ENCODE measurements at places on chromosomes 4 and X. TPM values are rescaled to one million over a fixed set of nuclear protein-coding genes. Genes with fewer than 3 reads are reported as not detected.

DNA sequence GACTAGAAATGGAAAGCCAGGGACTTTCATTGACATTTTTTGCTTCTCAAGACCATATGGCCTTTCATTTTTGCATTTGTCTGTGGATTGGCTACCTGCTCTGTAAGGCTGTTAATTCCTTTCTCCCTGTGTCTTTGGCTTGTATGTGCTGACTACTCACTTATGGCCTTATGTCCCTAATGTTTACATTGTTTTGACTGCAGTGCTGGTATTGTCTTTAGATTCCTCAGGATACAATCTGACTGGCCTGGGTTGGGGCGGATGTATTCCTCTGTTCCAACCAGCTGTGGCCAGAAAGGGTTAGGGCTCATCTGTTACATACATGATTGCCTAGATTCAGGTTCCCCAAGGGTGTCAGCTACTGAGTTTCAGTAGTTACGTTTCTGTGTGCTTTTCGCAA lies 108.1 kb downstream of the RAPGEF2 start:
- no peaks in the 10 kb centered on the region for H3K27me3 ChIP-seq
- no peak overlapping the region for H3K4me3 ChIP-seq
- H3K27ac ChIP-seq: no peak overlapping the region
- no peak for DNase-seq

DNA sequence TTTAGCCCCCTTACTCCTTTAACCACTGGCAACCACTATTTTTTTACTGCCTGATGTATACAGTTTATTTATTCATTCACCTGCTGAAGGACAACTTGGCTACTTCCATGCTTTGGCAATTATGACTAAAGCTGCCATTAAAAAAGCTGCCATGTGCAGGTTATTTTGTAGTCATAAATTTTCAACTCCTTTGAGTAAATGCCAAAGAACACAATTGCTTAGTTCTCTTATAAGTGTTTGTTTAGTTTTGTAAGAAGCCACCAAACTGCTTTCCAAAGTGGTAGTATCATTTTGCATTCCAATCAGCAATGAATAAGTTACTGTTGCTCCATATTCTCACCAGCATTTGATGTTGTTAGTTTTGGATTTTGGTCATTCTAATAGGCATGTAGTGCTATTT lies 1831.8 kb downstream of the PCDH7 start:
- no peaks in the 10 kb centered on the region for H3K4me1 ChIP-seq
- no peak overlapping the region for H3K4me3 ChIP-seq
- no peak for DNase-seq
- no peak overlapping the region for H3K27ac ChIP-seq

DNA sequence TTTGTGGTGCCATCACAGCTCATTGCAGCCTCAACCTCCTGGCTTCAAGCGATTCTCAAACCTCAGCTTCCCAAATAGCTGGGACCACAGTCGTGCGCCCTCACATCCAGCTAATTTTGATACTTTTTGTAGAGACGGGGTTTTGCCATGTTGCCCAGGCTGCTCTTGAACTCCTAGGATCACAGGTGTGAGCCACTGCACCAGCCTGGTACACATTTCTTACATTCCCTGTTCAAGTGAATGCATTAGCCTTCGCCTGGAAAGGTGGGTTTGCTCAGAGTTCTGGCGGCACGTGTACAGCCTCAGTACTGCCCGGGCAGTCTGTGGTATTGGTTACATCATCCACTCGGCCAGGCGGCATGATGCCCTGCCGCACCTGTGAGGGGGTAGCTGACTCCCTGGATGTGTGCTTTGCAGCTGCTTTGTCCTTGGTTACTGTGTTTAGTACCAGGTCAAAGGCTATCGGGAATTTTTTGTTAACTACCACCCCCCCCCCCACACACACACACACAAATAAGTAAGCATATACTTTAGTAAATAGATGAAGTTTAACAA lies 57.1 kb downstream of the TNIP2 start:
- no peaks in the 10 kb centered on the region for H3K27me3 ChIP-seq
- DNase-seq: no peak
- peaks cover 90% of the 10 kb centered on the region for H3K36me3 ChIP-seq
- H3K4me1 ChIP-seq: no peaks in the 10 kb centered on the region
- no peak overlapping the region for H3K27ac ChIP-seq

DNA sequence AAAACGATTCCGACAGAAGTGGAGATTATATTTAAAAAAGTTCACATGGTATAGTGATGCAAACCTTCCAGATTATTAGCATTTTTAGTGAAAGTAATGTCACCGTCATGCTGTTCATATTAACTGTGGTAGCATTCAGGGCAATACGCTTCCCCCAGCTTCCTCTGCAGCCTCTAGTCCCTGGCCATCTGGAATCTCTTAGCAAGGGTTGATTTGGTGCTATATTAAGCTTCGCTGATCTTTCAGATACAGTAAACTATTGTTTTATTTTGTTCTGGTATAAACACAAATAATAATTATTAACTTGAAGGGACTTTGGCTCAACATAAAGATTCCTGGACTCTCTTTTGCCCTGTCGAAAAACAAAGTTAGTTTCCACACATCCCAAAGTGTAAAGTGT lies 1080.5 kb upstream of the TENM3 start:
- H3K36me3 ChIP-seq: no peaks in the 10 kb centered on the region
- DNase-seq: no peak
- H3K4me1 ChIP-seq: no peaks in the 10 kb centered on the region
- no peak overlapping the region for H3K4me3 ChIP-seq

DNA sequence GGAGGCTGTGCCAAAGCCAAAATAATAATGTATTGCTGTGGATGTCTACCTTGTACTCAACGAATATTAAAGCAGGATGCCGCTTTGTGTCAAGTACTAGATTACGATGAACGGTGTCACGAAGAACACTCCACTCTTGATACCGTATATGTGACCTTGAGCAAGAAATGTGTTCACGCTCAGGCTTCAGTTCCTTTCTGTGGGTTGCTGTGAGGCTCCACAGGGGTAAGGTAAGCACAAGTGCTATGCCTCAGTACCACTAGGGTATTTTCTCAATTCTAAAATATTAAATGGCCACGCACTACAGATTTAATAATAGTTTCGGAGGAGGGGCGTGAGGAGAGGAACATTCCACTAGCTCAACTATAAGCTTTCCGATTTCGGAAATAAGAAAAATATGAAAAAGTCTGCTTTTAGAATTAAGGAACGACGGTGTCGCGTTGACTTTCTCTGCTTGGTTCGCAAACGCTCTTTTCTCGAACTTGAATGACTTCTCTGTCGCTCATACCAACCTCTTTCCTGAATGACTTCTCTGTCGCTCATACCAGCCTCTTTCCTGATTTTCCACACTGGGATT lies 607 bp upstream of the SCOC start:
- peak; percentile 32 for DNase-seq
- peak overlapping the region; percentile 94 for H3K4me3 ChIP-seq
- no peaks in the 10 kb centered on the region for H3K36me3 ChIP-seq
- H3K27me3 ChIP-seq: no peaks in the 10 kb centered on the region
- peak overlapping the region; percentile 83 for H3K27ac ChIP-seq
- H3K4me1 ChIP-seq: peaks cover 14% of the 10 kb centered on the region

DNA sequence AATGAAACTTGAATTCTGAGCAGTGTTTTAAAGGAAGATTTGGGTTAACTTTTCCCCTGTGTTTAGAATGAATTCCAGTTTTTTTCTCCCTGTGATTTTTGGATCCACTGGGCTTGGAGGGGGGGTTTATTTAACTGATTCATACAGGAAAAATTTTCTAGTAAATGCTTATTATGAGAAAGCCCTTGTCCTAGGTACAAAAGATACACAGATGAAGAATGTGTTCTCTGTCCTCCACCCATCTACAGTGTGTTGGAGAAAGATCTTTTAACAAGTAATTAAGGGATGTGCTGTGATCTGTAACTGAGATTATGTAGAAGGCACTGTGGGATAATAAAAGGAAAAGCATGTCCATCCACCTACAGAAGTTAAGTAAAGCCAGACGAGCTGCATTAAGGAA lies 103.9 kb downstream of the STIM2 start:
- H3K4me1 ChIP-seq: no peaks in the 10 kb centered on the region
- no peak for DNase-seq
- peaks cover 5% of the 10 kb centered on the region for H3K36me3 ChIP-seq
- H3K27ac ChIP-seq: no peak overlapping the region
- H3K4me3 ChIP-seq: no peak overlapping the region

Gene FUNDC2
- total RNA-seq: 37.2 TPM

DNA sequence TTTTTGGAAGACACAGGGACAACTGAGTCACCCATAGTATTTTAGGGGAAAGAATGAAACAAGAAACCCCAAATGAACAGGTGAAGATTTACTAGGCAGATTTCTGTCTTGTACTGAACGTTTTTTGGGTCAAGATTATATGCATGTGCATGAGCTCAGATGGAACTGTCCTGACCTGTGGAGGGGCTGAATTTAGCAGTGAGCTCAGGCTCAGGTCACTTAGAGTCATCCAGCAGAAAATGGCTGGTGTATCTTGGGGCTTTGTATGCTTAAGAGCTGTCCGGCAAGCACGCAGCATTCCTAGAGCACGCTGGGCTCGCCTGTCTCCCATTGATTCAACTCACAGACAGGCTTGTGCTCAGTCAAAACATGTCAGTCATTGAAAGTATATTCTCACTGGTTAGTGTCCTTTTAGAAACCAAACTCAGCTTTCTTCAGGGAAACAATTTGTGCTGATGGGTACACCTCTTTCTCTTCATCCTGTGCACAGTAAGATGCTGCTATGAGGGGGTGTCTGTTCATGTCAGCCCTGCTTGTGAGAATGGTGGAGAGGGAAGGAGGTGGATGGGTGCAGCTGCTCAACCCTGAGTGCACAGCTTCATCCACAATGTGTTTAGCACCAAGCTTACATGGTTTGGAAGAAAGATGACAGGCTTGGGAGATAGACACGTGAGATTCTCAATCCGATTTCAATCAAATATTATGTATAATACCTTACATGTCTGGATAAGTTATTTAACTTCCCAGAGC lies 47.5 kb upstream of the PDLIM3 start:
- no peak overlapping the region for H3K4me3 ChIP-seq
- peaks cover 9% of the 10 kb centered on the region for H3K4me1 ChIP-seq
- no peaks in the 10 kb centered on the region for H3K36me3 ChIP-seq
- peaks cover 31% of the 10 kb centered on the region for H3K27me3 ChIP-seq
- no peak overlapping the region for H3K27ac ChIP-seq

DNA sequence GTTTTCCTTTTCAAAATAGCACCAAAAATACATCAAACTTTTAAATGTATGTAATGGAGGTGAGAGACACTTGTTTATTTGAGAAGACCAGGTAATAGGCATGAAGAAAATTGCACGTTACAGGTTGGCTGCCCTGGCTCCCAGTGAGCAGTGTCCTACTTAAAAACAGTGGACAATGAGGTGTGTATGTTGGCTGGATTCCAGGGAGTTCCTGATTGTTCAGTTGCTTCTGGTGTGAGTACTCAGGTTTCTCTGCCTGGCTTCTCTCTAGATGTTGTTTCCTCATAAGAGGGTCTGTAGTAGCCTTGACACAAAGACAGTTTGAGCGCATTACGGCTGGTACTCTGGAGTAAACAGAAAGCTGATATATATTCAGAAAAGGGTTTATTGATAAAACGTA lies 29.4 kb downstream of the SNX25 start:
- no peak overlapping the region for H3K4me3 ChIP-seq
- H3K4me1 ChIP-seq: peaks cover 8% of the 10 kb centered on the region
- H3K27me3 ChIP-seq: no peaks in the 10 kb centered on the region
- no peaks in the 10 kb centered on the region for H3K36me3 ChIP-seq

DNA sequence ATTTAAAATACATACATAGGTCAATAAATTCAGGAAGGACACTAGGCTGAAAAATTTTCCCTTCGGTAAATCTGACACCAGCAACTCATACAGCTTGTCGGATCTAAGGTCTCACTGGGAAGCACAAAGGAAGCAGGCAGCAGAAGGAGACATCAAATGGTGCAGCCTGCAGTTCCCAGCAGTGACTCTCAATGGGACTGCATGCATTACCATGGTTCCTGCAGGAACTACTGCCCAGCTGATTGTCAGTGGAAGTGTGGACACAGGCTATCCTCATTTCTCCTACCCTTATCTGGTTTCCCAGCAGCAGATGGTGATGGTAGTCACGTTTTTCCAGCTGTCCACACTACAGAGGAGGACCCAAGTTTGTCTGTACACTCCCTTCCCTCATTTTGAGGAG lies 113.3 kb downstream of the PPP1R2C start:
- H3K4me3 ChIP-seq: no peak overlapping the region
- no peak for DNase-seq
- H3K27ac ChIP-seq: no peak overlapping the region
- no peaks in the 10 kb centered on the region for H3K36me3 ChIP-seq

DNA sequence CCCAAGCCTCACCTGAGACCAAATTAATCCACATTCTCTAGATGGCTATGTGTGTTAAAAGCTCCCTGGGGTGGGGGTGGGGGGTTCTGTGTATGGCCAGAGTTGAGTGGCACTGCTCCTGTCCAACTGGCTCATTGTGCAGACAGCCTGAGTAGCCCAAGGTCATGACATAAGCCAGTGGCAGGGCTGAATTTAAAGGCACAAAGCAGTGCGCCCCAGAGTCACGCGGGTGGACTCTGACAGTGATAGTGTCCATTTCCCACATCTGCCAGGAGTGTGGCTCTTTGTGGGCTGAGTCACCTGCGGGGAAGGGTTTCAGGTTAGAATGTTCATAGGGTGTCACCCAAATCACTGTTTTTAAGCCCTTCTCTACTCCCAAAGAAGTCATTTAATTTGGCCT lies 45.4 kb downstream of the SCD5 start:
- no peak overlapping the region for H3K27ac ChIP-seq
- H3K27me3 ChIP-seq: no peaks in the 10 kb centered on the region
- H3K36me3 ChIP-seq: no peaks in the 10 kb centered on the region
- no peak overlapping the region for H3K4me3 ChIP-seq

- H3K27me3 ChIP-seq: no peaks in the 10 kb centered on the region
- no peak overlapping the region for H3K4me3 ChIP-seq
- no peak overlapping the region for H3K27ac ChIP-seq
- H3K4me1 ChIP-seq: peaks cover 46% of the 10 kb centered on the region
- peak; percentile 65 for DNase-seq
Measured at GRCh38 chr4:7646384-7647061, 211.8 kb upstream of the PSAPL1 start.

Gene PHKA2
- total RNA-seq: 31.4 TPM

GRCh38 chrX:150446151-150446550 lies 83.0 kb downstream of the MAMLD1 start:
- H3K4me3 ChIP-seq: no peak overlapping the region
- no peaks in the 10 kb centered on the region for H3K27me3 ChIP-seq
- peaks cover 13% of the 10 kb centered on the region for H3K4me1 ChIP-seq
- H3K36me3 ChIP-seq: no peaks in the 10 kb centered on the region

- no peaks in the 10 kb centered on the region for H3K36me3 ChIP-seq
- H3K27ac ChIP-seq: no peak overlapping the region
- no peak for DNase-seq
- no peak overlapping the region for H3K4me3 ChIP-seq
Measured at GRCh38 chr4:76758290-76758882, 139.6 kb downstream of the SOWAHB start.

DNA sequence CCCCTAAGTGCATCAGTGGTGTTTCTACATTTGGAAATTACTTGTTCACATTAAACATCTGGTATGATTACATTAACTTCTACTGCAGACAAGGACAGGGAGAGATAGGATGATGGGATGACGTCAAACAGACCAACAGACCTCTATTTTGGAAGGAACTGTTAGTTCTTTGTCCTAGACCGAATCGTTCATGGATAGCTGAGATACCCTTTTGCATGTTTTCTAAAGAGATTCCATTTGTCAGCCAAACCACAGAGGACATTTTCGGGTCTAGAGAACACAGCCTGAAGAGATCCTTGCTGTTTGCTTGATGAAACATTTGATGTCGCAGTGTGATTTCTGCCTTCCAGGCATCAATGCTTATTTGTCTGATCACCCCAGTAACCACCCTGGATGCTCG lies 27.7 kb downstream of the CHST7 start:
- H3K36me3 ChIP-seq: peaks cover 2% of the 10 kb centered on the region
- H3K27ac ChIP-seq: no peak overlapping the region
- DNase-seq: no peak
- H3K4me3 ChIP-seq: no peak overlapping the region

Gene FAM47A
- total RNA-seq: not detected

Data from CD4-positive, alpha-beta T cell (primary cell).